H7 (cell line): ENCODE measurements at places on chromosomes 6 and 20. TPM values are rescaled to one million over a fixed set of nuclear protein-coding genes. Genes with fewer than 3 reads are reported as not detected.

Gene NKAIN4
- 3.0 and 4.8 TPM in 2 replicates for total RNA-seq

Gene HSPA1L
- 0.15 and 0.55 TPM in 2 replicates for total RNA-seq

Gene LY6G6F
- not detected in 2 replicates for total RNA-seq

Gene FERMT1
- total RNA-seq: 11.0 and 14.3 TPM in 2 replicates

Gene SLC17A1
- not detected in 2 replicates for total RNA-seq

Gene SOX4
- total RNA-seq: 121 and 151 TPM in 2 replicates

Gene RIPOR2
- 0.22 and 0.31 TPM in 2 replicates for total RNA-seq

DNA sequence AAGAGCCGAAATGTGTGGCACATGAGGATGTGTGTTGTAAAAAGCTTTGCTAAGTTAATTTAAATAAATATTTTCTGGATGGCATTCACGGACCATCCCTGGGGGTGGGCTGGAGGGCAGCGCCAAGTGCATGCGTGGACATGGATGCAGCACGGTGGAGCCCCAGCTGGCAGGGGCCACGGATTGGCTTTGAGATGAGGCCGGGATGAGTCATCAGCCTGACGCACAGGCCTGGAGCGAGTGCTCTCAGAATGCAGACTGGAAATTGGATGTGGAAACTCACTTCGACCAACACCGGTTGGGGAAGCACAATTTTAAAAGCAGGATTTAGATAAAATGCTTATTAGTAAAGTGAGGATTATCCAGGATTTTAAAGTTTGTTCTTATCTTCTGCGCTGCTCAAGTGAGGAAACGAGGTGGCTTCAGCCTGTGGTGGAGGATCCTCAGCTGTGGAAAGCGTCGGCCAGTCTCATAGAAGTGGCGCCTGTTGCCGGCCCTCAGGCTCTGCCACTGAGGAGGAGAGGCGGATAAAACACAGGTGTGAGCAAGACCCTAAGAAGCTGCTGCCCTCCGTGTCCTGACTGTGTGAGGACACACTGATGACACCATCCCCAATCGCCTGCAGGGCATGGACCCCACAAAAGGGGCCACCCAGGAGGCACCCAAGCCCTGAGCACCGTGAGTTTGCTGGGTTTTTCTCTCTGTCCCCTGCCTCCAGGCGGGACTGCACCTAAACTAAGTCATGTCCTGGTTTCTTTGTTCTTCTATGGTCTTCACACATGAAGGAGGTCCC lies 279.7 kb downstream of the CDH4 start:
- no peak for DNase-seq

DNA sequence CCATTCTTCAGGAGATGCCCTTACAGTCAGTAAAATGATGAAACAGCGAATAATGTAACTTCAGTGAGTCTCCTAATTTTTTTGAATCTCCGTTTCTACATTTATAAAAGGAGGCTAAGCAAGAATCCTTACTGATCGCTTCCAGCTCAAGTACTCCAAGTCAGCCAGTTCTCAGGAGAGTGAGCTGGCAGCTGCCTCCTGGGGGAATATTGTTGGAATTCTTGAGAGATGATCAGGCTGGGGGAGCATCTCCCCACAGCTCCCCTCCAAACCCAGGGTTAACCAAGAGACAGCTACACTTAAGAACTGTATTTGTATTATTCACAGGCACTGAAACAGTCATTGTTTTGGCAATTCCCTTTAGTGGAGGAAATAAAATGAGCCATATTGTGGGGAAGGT lies 89.1 kb upstream of the PCSK2 start:
- DNase-seq: no peak

DNA sequence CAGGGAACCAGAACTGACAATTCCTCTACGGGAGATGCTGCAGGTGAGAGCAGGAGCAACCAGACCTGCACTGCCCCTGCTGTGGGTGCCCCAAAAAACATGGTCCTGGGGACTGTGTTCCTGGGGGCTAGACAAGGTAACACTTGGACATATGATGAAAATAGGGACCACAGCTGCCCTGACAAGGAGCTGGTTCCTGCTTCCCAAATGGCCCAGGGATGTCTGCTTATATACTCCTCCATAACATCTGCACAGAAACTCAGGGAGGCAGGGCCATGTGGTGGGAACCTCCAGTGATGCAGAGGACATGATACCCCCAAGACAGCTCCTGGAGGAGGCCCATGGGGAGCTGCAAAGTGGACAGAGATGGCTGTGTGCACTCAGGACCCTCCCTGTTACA lies 19.8 kb downstream of the HLA-F start:
- DNase-seq: no peak

DNA sequence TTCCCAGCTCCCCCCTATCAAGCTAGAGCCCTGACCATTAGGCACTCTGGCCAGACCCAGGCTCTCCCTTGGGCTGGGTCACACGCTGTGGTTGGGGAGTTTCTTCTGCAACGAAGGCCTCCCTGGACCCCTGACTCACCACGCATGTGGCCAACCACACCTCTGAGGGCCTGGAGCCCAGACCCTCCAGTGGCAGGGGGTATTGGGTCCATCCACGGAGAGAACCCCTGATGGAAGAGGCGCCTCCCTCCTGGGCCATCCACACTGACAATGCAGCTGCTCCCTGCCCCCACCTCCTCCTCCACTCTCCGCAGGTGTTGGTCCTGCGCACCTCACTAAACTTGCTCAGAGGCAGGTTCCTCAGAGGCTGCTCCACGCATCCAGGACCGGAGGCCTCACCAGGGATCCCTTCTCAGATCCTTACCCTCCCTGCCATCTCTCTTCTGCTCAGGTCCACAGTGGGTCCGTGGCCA lies 125.4 kb downstream of the RNASET2 start:
- DNase-seq: no peak

DNA sequence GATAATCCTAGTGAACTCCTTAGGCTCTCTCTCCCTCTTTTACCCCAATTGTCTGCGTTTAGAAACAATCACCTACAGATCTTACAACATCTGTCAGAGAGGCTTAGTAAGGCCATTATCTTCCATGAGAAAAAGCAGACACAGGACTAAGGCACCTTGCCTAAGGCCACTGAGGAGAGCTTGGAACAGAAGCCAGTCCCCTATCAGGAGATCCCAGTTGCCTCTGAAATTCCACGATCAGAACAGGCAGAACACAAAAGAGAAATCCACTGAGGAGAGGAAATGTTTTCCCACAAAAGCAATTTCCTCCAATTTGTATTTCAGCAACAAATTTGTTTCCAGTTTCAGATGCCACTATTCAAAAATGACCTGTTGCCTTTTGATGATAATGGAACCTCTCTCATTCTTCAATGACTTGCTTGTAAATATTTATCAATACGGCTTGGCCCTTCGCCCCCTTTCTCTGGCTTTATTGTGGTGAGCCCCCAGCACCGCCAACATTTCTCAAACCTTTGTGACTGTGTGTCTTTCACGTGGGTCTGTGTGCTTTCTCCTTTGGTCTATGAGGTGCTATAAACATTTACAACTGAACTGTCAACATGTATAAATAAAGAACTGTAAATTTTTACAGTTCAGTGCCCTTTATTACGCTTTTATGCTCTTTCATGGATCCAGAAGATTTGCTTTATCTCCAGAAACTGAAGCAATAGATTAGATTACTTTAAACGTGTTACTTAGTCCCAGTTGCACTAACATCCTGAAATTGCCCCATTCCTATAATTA lies 187.8 kb upstream of the PHACTR1 start:
- no peak for DNase-seq

- DNase-seq: no peak
Measured at GRCh38 chr6:122563364-122564052, 46.7 kb upstream of the PKIB start.

GRCh38 chr6:88167352-88167937 lies 1.3 kb upstream of the CNR1 start:
- DNase-seq: peak; percentile 66

DNA sequence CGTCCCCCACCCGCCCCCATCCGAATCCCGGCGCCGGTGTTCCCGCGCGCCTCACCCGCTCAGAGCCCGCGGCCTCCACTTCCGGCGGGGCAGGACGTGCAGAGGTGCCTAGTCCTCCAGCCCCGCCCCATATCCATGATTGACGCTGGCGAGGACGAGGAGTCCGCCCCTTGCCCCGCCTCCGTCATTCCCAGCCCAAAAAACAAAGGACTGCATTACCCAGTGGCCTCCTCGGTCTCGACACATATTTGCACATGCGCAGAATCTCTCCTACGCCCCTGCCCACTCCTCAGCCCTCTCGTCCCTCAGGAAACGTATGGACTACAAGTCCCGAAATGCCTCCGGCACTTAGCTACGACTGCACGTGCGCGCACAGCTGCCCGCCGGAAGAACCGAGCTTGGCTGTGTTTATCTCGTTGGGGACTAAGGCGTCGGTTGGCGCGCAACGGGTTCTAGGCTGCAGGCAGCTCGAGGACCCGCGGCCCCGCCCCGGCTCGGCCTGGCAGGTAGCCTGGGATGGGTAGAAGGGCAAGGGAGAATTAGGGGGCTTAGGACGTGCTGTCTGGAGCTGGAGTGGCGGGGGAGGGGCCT lies at the start of the genes KLHDC3 and MEA1:
Gene KLHDC3 (plus strand): TSS at position 407 of the 591 bp plus-strand sequence. CDS start 2,944 bp downstream, outside the sequence.
Gene MEA1 (minus strand): TSS at position 104 of the 591 bp plus-strand sequence. CDS start 133 bp downstream, outside the sequence.
- DNase-seq: peak; percentile 99

DNA sequence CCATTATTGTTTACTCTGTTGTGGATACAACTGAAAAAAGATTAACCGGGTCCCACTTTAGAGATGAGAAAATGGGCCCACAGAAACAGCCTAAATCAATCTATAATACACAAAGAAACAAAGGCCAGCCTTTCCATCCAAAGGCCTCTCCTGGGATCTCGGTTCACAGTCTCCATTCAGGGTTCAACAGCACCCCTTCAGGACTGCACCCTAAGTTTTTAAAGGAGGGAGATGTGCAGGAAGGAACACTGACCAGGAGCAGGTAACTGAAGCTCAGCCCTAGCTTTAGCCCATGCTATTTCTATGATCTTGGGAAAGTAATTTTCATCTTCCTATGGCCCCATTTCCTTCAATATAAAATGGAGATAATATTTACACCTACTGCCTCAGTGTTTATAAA lies 147.7 kb downstream of the BTBD9 start:
- DNase-seq: no peak

- DNase-seq: no peak
Measured at GRCh38 chr20:48335308-48336050, 492.3 kb downstream of the PREX1 start.

GRCh38 chr6:139520321-139520768 lies 145.9 kb upstream of the CITED2 start:
- no peak for DNase-seq

GRCh38 chr6:143125455-143125854 lies 64.8 kb downstream of the AIG1 start:
- DNase-seq: no peak

GRCh38 chr20:3325864-3326263 lies 81.6 kb downstream of the DNAAF9 start:
- no peak for DNase-seq

GRCh38 chr6:138258991-138259390 lies 40.7 kb upstream of the PBOV1 start:
- no peak for DNase-seq
